Renal cortex interstitium (tissue), 15 donors: ENCODE measurements at places on chromosomes 7 and 10. TPM values are rescaled to one million over a fixed set of nuclear protein-coding genes. Genes with fewer than 3 reads are reported as not detected.

- DNase-seq: no peak
Observed at GRCh38 chr10:131187926-131188325, 123.6 kb downstream of the TCERG1L start.

Gene MAGI2
- polyA plus RNA-seq: 32.0 TPM

DNA sequence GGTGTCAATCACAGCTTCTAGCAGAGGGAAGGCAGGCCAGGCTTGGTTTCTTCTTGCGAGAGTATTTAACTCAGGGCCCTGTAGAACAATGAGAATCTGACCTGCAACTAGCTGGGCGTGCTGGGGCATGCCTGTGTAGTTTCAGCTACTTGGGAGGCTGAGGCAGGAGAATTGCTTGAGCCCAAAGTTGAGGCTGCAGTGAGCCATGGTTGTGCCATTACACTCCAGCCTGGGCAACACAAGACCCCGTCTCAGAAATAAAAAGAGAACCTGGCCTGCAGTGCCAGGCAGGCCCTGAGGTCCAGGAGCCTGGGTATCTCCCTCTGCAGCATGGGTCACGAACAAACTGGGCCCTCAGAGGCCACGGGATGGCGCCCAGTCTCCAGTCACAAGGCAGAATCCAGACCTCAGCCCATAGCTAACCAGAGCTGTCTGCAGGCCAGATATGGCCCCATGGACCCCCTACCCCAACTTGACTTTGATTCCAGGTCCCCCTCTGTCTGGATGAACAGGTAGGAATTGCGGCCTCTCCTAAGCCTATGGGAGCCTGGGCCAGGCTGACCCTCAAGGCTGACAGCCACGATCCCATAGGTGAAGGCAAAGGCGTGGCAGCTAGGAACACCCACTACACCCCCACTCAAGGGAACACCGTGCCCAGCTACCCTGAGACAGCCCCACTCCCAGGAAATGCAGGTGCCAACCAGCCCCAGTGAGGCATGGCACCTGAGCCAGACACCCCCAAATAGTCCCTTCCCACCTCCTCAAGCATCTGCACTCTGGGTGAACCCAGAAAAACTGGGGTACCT, 102.7 kb upstream of the TNRC18 start:
- no peak for DNase-seq

Gene IFIT2
- 9.2 TPM for polyA plus RNA-seq

- DNase-seq: no peak
Observed at GRCh38 chr7:149732611-149733010, 40.8 kb downstream of the ZNF467 start.
